HAP-1 (cell line): ENCODE measurements at places on chromosomes 2 and 18.
A peak's percentile ranks its signal among the peaks of the same experiment; 100 is the strongest.

DNA sequence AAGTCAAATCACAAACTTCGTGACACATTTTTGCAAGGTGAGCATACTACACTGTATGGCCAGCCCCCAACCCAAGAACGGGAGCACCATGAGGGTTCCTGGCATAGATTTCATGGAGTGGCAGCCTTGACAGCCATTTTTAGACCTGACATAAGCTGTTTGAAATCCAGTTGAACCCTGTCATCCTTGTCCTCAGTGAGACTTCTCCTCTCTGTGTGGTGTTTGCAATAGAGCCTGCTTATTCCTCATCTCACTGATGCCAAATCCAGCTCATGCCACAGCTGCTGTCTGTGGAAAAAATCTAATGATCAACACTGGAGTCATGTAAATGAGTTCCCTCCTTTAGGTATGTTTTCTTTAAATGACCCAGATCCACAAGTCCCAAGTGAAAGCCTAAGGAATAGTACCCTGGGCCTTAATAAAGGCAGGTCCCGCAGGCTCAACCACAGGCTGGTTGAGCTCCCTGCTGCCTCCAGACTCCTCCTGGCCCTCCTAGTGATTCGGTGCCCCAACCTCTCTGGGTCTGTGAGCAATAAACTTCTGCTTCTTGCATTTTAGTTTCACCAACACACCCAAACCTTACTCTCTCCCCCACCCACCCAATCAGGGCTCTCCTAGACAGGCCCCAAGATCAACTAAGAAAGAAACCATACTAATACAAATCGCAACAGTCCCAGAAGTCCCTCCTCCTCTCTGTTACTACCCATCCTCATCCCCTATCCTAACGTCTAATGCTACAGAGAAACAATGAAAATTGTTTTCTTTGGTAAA, 8.4 kb upstream of the CREG2 start:
- no peak for DNase-seq

DNA sequence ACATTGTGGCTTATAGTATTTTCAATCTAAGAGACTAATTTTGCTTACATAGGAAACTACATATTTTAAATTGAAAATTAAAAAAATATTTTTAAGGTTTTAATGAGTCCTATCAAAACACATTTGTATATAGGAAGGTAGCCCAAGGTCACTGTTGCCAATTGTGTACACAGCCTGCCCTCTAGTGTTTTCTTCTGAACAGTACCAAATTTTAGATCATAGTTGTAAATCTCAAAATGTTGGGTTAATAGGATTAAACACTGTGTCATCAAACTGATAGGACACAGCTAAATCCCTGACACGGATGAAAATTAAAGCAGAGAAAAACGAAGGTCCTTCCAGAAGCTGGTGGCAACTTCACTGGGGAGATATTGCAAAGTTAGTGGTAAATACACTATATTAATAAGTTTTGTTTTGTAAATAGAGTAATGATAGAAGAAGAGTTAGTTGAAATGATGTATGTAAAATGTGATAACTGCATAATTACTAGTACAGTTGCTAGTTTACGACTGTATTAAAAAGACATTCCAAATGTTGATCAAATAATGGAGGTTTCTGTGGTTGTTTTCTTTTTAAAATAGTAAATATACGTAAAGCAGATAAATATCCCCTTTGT, 19.7 kb downstream of the CLUL1 start:
- peak; percentile 52 for DNase-seq

DNA sequence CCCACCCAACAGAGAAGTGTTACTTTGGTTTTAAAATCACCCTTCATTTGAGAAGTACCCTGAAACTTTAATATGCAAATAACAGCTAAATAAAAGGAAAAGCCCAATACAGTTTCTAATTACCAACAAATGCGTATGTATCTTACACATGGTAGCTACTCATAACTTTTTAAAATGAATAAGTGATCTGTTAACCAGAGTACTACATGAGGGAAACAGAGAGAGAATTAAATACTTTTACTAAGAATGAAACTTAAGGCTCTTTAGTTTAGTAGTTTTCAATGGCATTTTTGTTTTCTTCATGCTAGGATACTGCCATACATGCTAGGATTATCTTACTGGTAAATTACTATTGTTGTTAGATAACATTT, 39.1 kb upstream of the NABP1 start:
- no peak for DNase-seq

- DNase-seq, result no peak
These were observed 27.4 kb downstream of the USP34 start for GRCh38 chr2:61443342-61444041.

- no peak for DNase-seq
These were observed 100.2 kb upstream of the MYCN start for GRCh38 chr2:15840148-15840547.

DNA sequence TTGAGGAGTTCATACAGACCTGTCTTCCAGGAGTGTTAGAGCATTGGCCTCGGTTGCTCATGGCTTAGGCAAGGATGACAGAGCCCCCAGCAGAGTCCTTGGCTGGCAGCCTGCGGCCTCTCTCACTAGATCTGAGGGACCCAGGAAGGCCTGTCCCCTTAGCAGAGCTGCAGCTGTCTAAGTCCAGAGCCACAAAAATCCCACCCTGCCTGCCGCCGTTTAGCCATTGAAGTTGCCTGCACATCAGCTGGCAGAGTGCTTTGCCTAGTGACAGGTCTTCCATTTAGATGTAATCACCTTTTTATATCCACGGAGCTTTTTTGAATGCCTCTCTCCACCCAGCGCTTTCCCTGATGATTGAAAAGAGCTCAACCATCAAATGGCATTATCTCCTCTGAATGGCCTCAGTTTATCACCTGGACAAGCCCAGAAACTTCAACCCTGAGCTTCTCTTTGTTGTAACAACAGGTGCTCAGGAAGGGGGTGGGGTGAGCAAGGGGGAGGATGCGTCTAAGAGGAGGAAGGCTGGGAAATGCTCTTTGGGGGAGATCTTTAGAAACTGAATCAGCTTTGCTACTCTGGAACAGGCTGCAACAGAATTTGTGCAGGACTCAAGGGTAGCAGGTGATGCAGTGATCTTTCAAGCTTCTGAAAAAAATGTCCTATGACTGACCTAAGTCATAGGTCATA, 71.9 kb downstream of the TNP1 start:
- no peak for DNase-seq

- DNase-seq, result no peak
These were observed 202.6 kb upstream of the ID2 start for GRCh38 chr2:8479298-8479697.

DNA sequence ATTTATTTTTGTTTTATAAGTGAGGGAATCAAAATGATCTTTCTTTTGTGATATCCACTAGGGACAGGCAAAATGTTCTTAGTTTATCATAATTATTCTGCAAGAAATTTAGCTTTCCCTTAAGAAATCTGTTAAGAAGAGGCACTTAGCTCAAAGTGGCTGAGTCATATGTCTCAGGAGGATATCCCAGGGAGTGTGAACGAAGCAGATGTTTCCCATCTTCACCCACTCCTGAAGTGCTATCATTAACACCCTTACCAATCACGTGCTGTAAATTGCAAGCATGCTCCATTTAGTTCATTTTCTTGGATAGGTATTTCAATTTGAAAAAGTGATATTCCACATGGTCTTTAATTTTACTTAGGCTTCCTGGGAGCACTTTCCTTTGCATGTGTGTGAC, 774.3 kb upstream of the TMEFF2 start:
- no peak for DNase-seq

- DNase-seq, result no peak
These were observed 52.7 kb upstream of the TMEFF2 start for GRCh38 chr2:192247456-192247855.

DNA sequence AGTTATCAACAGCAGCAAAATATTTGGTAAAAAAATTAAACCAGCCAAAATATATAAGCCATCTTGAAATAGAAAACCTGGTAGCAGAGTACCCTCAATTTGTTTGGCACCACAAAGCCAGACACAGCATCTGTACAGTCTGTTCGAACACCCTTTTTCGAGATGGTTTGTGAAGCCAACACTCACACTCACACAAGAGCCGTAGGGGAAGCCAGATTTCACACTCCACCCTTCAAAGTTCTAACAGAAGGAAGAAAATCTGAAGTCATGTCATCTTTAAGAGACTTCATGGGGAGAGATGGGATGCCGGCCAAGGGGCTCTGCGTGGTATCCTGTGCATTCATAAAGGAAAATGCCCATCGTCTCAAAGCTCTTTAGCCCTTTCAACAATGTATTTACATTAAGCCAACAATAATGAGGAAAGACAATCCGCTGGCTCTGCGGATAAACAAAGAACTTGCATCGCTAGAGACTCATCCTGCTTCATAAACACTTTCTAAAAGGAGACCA, 451.5 kb upstream of the CHST9 start:
- peak; percentile 26 for DNase-seq

DNA sequence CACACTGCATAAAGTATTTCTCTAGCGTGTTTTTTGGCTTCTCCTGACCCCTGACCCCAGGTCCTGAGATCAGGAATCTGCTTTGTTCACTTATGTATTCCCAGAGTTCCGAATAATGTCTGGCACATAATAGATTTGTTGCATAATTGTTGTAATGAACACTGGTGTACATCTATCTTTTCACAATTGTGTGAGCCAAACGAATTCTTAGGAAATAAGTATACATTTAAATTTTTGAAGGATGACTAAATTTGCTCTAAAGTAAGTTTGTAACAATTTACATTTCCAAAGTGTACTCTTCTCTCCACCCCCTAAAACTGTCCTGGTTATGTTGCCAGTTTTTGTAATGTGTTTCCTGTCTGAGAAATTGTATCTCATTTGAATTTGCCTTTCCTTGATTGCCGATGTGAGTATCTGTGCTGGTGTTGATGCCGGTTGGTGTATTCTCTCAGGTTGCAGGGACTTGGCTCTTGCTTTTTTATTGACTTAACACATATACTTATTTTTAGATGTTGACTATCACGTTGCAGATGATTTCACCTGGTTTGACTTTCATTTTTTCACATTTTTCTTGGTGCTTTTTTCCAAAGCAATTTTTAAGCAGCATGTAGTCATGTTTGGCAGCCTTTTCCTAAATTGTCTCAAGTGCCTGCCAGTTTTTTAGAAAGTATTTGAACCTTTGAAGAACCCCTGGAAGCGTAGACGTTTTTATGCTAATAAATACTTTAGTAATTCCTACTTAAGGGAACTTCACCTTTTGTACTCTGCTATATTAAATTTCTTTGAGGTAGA, 16.1 kb upstream of the FARP2 start:
- no peak for DNase-seq

DNA sequence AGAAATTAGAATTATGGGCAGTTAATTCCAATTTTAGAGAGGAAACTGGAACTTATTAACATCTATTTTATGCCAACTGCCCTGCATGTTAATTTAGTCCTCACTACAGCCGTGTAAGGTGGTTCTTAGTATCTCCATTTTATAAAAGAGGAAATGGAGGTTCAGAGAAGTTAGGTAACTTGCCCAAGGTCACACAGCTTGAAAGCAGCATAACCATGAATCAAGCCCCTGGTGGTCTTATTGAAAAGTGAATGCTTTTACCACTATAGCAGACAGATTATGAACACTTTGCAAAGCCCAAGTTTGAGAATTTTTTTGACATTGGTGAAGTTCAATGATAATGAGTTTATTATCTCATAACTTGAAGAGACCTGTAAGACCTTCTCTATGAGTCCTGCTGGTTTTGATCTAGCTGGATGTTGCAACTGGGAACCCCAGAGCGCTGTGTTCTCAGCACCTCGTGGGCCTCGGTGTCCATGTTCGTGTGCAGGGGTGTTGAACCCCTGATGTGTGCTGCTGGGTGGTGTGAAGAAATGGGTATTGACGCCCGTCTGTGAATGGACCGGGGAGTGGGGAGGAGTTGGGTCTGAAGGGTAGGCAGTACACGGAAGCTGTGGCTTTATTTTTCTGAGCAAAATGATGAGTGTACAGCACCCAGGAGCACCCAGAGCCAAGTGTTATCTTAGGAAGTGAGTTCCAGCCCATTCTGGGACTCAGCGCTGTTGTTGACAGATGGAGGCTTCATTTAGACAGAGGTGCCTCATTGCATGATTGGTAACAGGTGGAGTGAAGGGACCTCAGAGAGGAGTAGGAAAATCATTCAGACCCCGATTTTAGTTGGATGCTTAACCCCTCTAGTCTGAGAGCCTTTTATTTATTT, 9.7 kb downstream of the GREB1 start:
- no peak for DNase-seq

- no peak for DNase-seq
These were observed 78.4 kb upstream of the ATG16L1 start for GRCh38 chr2:233173115-233173514.

GRCh38 chr2:134348760-134349159, 94.9 kb downstream of the MGAT5 start:
- no peak for DNase-seq

- DNase-seq, result no peak
These were observed 124.8 kb downstream of the COL6A3 start for GRCh38 chr2:237289139-237289538.

GRCh38 chr18:46222710-46223360, 118.7 kb downstream of the HAUS1 start:
- no peak for DNase-seq

- no peak for DNase-seq
These were observed 6.5 kb upstream of the CAPN10 start for GRCh38 chr2:240579771-240580614.
